ENCODE measurements at places on chromosomes 1 and 21.

GRCh38 chr1:180085331-180085730, 69.3 kb upstream of the QSOX1 start:
- DNase-seq: no peak
- peaks cover 17% of the 10 kb centered on the region for H3K36me3 ChIP-seq
- no peak overlapping the region for H3K27ac ChIP-seq
- H3K27me3 ChIP-seq: no peaks in the 10 kb centered on the region

DNA sequence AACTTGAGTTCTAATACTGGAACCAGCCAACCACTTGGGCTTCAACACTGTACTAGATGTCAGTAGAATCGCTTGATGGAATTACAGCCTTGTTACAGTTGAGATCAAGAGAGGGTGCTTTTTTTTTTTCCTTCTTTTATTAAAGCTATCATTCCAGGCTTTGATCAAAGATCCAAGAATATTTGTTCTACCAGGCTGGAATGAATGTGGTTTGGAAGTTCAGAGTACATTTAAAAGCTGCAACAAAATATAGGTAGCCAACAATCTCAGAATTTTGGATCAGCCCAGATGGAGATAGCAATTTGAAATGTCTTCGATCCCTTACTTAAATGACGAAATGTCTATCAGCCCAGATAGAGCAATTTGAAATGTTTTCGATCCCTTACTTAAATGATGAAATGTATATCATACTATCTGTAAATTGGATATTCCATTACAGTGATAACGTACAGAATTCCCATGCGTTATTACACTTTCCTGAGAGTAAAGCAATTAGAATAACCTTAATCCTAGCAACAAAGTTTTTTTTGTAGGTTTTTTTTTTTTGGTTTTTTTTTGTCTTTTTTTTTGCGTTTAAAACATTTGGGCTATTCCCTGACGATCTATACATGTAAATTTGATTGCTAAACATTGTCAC, 3.6 kb downstream of the ZNF281 start:
- H3K4me3 ChIP-seq: no peak overlapping the region
- peaks cover 44% of the 10 kb centered on the region for H3K4me1 ChIP-seq
- H3K36me3 ChIP-seq: no peaks in the 10 kb centered on the region
- no peaks in the 10 kb centered on the region for H3K27me3 ChIP-seq
- no peak overlapping the region for H3K27ac ChIP-seq

GRCh38 chr1:67332653-67333529, 25.2 kb downstream of the IL12RB2 start:
- DNase-seq: no peak
- no peak overlapping the region for H3K4me3 ChIP-seq
- H3K27me3 ChIP-seq: no peaks in the 10 kb centered on the region
- H3K4me1 ChIP-seq: peaks cover 35% of the 10 kb centered on the region

DNA sequence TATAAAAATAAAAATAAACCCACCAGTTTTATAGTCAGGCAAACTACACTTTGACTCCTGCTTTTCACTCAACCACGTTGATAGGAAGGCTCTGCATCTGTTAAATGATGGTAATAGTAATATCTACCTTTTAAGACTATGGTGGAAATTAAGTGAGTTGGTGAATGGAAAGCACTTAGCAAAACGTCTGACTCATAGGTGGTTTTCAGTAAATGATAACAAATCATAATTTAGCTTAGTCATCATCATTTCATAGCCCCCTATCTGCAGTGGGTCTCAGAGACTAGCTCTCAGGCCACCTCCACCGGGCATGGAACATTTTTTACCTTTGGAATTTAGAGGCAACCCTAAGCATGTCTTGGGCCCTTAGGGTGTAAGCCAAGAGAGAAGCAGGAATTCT, 160.0 kb downstream of the PDE4B start:
- no peak overlapping the region for H3K27ac ChIP-seq
- no peaks in the 10 kb centered on the region for H3K36me3 ChIP-seq
- H3K27me3 ChIP-seq: no peaks in the 10 kb centered on the region
- H3K4me1 ChIP-seq: no peaks in the 10 kb centered on the region

DNA sequence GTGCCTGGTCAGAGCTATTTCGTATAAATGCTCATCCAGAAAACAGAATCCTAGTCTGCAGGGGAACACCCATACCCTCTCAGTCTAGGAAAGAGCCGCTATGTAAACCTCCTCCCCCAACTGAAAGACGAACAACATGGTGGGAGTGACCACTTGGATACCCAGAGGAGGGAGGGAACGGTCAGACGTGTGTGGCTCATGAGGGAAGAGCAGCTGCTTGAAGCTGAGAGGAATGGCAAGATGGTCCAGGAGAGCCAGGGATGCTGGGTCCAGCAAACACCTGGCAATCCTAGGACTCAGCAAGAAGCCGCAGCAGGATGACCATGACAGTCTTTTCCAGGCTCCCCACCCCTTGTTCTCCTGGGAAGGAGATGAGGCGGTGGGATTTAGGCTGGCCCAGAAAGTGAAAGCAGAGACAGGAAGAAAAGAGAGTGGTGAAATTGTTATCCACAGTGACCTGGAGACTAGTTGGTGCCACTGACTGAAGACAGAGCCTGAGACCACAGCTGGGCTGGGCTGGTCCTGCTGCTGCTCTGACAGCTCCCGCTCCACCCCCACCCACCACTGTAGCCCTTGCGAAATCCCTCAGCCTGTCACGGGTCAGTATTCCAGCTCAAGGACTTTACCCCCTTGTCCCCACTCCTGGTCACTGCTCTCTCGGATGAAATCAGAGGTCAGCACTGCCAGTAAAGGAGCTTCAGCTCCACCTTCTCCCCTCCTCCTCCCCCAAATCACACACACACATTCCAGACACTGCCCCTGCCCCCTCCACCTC, 3.6 kb downstream of the CERS2 start:
- H3K27ac ChIP-seq: no peak overlapping the region
- no peak overlapping the region for H3K4me3 ChIP-seq
- H3K27me3 ChIP-seq: no peaks in the 10 kb centered on the region
- DNase-seq: no peak
- H3K4me1 ChIP-seq: peaks cover 37% of the 10 kb centered on the region

GRCh38 chr1:160451119-160451858, 50.9 kb downstream of the VANGL2 start:
- no peak overlapping the region for H3K4me3 ChIP-seq
- no peaks in the 10 kb centered on the region for H3K36me3 ChIP-seq
- no peak overlapping the region for H3K27ac ChIP-seq
- H3K27me3 ChIP-seq: no peaks in the 10 kb centered on the region
- DNase-seq: no peak

DNA sequence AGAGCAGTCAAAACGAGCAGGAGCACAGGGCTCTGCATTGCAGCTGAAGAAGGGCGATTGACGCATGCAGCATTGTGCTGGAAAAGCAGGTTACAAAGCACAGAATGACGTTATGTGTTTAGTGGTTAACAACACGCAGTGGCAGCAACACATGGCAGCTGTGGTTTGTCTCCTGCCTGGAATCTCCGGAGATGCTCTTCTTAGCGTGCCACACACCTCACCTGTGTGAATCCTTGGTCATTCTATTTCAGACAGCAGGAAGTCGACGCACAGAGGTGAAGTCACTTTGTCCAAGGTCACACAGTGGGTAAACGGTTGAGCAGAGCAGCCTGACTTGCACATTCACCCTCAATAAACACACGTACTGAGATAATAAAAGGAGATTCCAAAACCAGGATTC, 14.7 kb downstream of the OBSCN start:
- H3K27ac ChIP-seq: no peak overlapping the region
- DNase-seq: no peak
- no peak overlapping the region for H3K4me3 ChIP-seq

DNA sequence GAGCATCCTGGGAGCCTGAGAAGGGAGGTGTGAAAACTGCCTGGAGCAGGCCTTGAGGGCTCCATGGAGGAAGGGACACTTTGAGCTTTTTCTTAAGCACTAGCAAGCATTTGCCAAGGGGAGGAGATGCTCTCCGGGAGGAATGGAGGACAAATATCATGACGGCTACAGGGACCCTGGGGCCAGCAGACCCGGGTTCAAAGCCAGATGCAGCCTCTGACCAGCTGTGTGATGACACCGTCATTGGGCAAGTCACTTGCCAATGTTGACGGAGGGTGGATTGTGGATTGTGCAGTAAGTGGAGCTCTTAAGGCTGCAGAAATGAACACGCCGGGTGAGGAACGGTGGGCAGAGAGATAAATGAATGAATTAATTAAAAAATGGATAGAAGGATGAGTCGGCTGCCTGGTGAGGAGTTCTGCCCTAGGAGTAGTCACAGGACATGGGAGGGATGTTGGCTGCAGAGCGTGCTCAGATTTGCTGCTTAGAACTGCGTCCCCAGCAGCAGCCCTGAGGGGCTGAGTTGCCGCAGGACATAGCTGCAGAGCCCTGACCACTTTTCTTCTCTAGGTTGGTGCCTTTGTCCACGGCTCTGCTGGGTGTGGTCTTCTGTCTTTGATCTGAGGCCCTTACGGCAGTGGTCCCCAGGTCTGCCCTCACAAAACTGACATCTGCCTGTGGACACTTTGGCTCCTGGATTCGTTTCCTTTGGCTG, 507.6 kb downstream of the NPHP4 start:
- H3K27me3 ChIP-seq: no peaks in the 10 kb centered on the region
- DNase-seq: no peak
- peaks cover 11% of the 10 kb centered on the region for H3K4me1 ChIP-seq
- no peak overlapping the region for H3K27ac ChIP-seq
- H3K4me3 ChIP-seq: no peak overlapping the region
- H3K36me3 ChIP-seq: no peaks in the 10 kb centered on the region

- H3K27me3 ChIP-seq: no peaks in the 10 kb centered on the region
- no peak overlapping the region for H3K27ac ChIP-seq
- no peak for DNase-seq
- H3K36me3 ChIP-seq: no peaks in the 10 kb centered on the region
Observed at GRCh38 chr1:187839873-187840272, 1011.1 kb downstream of the PLA2G4A start.

DNA sequence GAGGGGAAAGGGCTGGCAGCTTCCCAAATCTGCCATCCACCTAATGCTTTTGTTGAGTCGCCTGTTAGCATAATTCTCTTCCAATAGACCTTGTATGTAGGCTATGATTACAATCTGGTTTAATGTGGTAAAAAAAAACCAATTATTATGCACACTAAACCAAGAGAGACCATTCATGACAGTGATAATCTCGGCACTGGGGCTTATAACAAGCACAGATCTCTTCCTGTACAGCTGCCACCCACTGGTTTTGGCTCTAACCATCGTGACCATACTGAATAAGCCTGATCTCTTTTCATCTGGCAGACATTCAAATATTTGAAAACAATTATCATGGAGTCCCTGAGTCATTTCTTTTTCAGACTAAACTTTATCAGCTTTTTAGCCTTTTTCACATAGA, 12.0 kb upstream of the SYT14 start:
- H3K27ac ChIP-seq: no peak overlapping the region
- no peaks in the 10 kb centered on the region for H3K4me1 ChIP-seq
- H3K27me3 ChIP-seq: no peaks in the 10 kb centered on the region
- no peak for DNase-seq

Data from CD8-positive, alpha-beta memory T cell (primary cell).